ENCODE measurements at places on chromosomes 1 and 21.

GRCh38 chr1:47351305-47351704 lies 17.7 kb downstream of the CMPK1 start:
- no peak for DNase-seq

DNA sequence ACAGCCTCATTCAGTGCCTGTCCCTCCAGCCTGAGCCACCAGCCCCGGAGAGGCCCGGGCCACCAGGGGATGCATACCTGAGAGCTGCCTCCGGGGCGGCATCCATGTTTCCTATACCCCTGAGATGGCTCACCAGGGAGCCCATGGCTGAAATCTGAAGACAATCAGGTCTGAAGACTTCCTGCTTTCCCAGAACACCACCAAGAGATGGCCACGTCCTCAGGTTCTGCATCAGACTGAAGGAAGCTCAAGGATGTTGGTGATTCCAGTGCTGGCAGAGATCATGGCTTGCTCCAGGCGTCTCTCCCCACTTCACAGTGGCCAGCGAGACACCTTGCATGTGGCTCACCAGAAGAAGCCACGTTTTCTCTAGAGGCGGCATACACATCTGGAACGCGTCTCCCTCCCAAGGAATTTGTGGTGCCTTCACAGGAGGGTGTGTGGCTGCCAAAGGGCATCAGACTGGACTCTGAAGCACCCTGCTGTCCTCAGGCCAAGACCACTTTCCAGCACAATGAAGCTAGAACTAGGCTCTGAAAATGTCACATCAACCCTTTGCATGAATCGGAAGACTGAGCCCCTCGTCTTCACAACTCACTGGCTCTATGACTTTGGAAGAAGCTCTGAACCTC lies 170.7 kb upstream of the IRF2BP2 start:
- no peak for DNase-seq

GRCh38 chr1:109929588-109930251 lies 19.1 kb downstream of the CSF1 start:
- no peak for DNase-seq

DNA sequence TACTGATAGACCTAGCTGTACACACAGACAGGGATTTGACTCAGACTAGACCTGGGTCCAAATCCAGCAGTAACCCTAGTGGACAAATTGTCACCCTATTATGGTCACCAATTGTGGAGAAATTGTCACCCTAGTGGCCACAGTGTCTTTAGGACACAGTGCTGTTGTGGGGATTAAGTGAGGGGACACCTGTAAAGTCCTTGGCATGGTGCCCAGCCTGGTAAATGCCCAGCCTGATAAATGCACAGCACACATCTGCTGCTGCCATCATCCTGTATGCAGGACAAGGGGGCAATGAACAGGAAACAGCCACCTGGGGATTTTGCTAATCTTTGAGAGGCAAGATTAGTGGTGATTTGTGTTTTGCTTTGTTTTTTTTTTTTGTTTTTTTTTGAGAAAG lies 2.3 kb downstream of the TMEM61 start:
- peak; percentile 86 for DNase-seq

- no peak for DNase-seq
Observed at GRCh38 chr1:198641501-198641900, 2.7 kb downstream of the PTPRC start.

- peak; percentile 2 for DNase-seq
Observed at GRCh38 chr1:18452550-18452949, 28.2 kb upstream of the KLHDC7A start.

DNA sequence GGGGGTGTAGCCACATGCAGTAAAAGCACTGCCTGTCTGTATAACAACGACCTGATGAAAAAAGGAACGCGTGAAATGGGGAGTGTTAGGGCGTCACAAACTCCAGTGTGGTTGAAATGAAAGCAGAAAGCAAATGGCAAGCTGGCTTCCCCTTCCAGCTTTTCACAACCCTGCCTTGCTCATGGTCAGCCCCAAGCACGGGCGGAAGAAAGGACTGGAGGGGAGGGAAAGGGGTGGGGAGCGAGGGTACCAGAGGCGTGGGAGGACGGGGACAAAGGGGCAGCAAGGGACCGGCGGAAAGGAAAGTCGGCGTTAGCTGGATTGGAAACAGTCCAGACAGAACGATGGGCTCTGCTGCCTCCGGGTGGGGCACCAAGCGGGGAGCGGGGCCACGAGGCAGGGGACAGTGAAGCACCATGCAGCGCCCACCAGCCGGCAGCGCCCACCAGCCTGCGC lies 9.6 kb downstream of the VPS26C start:
- DNase-seq, result peak; percentile 22

DNA sequence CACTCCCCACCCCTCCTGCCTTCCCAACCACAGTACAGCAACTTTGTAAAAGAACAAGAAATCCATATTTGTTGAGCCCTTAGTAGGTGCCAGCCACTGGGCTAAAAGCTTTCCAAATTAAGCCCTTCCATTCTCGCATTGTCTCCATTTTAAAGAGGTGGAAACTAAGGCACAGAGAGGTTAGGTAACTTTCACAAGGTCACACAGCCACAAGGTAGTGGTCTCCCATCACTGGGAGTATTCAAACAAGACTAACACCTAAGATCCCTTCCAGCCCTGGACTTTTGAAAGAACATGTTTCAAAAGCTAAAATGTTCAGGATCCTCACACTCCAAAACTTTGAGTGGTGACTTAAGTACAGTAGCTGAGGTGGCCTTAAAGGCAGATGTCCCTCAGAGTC lies 3.2 kb downstream of the SDC3 start:
- DNase-seq, result no peak
